ENCODE measurements at places on chromosomes 5 and 9. TPM values are rescaled to one million over a fixed set of nuclear protein-coding genes. Genes with fewer than 3 reads are reported as not detected.

Gene IL7R
- total RNA-seq: 50.8 TPM

Gene PRRX2
- 6.2 TPM for total RNA-seq

Gene FOXD4L6
- total RNA-seq: 0.16 TPM

Gene TMC1
- total RNA-seq: not detected

Gene FOXI1
- not detected for total RNA-seq

Gene BARHL1
- total RNA-seq: not detected

Gene CEP72
- total RNA-seq: 32.4 TPM

Gene SLC25A2
- total RNA-seq: 0.20 TPM

Data from activated T-helper 1 cell treated with anti-CD3 and anti-CD28 coated beads, Interleukin-12 subunit alpha, Interleukin-12 subunit beta, Interleukin-2, Interleukin-4 antibody, amounts not matched to agents 30 ng/mL and 10 ng/mL and 1 ng/mL, durations not matched to agents 14 hours and 24 hours and 36 hours (primary cell).